ENCODE measurements at places on chromosomes 1 and 21.

DNA sequence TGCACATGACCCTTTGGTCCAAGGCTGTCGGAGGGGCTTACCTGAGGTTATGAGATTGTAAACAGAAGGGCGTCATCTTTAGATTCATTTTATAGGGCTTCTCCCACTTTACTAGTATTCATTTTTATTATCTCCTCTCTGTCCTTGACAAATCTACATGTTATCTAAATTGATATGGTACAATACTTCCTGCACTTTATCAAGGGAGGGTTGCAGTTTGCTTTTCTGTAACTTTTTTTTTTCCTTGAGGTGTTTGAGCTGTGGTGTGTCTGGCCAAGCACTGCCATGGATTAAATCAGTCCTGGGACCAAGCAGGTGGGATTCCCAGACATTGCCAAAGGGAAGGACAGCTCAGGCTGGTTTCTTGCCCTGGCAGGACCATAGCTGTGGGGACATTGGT is 32.0 kb upstream of the B3GALT5 start:
- no peak for DNase-seq

- no peak for DNase-seq
Measured at GRCh38 chr1:18556364-18556763, 74.3 kb upstream of the PAX7 start.

DNA sequence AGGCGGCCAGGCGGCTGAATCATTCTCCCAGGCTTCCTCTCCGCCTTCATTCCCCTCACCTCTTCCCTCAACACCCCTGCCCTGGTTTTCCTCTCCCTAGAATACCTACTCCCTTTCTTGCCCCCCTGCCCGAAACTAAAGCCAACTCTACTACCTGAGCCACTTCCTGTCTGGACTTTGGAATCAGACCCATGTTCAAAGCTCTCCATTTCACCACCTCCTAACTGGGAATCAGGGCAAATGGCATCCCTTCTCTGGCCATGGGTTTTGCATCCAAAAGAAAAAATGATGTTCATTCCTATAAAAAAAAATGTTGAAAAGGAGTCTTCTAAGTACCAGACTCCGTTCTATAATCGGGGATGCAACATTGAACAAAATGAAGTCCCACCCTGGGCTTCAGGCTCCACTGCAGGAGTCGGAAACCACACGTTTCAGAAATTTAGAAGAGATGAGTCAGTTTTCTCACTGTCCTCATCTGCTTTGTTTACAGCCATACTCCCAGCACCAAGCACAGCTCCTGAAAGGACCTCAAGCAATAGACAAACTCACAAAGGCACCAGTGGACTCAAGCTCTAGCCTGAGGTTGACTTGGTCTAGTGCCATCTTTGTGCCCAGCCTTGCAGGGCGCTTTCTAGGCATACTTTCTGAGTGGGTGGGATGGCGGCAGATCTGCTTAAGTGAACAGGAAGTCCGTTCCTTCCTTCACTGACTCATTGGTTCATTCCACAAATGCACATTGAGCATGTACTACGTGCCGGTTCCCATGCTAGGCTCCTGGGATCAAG is 176.2 kb downstream of the IGSF21 start:
- DNase-seq, result no peak

GRCh38 chr1:22769932-22770331 is 59.3 kb downstream of the EPHB2 start:
- DNase-seq, result no peak

DNA sequence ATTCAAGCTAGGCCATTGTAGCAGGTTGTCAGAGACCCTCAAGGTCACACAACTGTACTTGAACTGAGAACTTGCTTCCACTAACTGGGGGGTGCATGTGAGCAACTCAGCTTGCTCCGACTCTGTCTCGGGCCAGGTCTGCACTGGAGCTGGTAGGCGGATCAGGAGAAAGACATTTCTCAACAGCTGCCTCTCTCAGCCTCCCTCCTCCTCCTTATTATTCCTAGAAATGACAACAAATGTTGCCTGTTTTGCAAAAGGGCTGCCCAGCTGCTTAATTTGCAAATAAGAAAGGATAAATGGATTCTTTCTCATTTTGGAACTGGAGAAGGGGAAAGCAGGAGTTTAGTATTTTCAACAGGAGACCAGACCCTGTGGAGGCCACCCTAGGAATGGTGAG is 140.5 kb downstream of the RHOU start:
- DNase-seq, result no peak

GRCh38 chr1:58791106-58791505 is 7.3 kb upstream of the JUN start:
- DNase-seq, result no peak

- DNase-seq, result no peak
Measured at GRCh38 chr1:29650476-29650875, 414.2 kb downstream of the PTPRU start.

DNA sequence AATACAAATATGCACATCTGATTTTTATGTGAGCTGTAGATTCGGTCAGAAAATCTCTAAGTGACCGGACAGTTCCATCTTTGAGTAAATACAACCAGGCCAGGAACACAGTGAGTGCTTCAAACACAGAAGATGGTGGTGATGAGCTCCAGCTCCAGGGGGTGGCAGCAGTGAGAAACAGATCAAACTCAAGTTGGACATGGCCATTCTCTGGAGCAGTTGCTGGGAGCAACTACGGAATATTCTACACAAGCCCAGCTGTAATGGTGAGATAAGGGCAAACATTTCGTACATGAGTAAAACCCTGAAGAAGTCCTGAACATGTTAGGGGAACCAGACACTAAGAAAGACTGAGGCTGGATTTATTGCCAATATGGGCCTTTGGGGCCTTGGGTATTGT is 100.7 kb downstream of the BARHL2 start:
- no peak for DNase-seq

- no peak for DNase-seq
Measured at GRCh38 chr21:15152591-15152990, 87.8 kb upstream of the NRIP1 start.

DNA sequence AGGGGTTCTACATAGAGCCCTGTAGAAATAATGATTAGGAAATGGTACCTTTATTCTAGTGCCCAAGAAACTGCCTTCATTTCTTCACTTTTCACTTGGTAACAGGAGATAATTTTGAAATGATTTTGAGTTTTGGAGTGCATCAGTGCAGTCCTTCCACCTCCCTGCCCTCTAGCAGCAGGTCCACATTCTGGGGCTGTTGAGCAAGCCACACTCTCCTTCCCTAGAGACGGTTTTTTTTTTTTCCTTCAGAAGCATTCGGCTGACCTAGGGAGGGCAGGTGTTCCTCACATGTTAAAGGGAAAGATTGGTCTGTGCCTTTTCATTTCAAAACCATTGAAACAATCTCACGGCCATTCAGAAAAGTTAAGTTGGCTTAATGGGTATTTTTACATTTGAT is 39.8 kb downstream of the SLC37A1 start:
- no peak for DNase-seq

GRCh38 chr1:64754173-64754572 is 9.3 kb downstream of the RAVER2 start:
- no peak for DNase-seq

DNA sequence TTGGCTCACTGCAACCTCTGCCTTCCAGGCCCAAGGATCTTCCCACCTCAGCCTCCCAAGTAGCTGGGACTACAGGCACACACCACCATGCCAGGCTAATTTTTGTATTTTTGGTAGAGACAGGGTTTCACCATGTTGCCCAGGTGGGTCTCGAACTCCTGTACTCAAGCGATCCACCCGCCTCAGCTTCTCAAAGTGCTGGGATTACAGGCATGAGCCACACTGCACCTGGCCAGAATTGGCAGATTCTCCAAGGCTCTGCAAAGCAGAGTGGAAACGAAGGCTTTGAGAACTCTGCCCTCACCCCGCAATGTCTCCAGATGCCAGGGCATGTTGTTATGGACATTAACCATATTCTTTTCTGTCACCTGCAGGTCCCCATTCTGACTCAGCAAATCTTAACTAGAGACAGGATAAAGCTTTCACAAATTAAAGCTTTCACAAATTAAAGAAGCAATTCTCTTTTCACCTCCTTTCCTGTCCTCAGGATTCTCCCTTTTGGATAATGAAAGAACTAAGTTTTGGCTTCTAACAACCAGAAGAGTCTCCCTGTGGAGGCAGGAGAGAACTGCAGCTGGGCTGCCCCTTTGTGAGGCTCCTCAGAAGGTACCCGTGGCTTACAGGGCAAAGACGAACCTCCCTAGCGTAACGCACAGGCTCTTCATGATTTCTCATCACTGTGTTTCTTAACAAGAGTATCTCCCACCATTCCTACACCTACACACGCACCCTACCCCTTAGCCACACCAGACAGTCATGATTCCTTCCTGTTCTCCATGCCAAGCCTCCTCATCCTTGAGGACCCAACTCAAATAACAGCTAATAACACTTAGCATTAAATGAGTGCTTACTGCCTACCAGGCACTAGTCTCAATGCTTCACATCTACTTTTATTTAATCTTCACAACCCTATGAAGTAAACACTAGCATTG is 29.8 kb downstream of the GPA33 start:
- DNase-seq, result no peak

- DNase-seq, result no peak
Measured at GRCh38 chr1:113129529-113130185, 56.7 kb downstream of the LRIG2 start.

GRCh38 chr1:153465811-153466636 is 5.6 kb upstream of the S100A7 start:
- DNase-seq, result peak; percentile 41

- no peak for DNase-seq
Measured at GRCh38 chr1:227666286-227666685, 68.8 kb downstream of the JMJD4 start.

- no peak for DNase-seq
Measured at GRCh38 chr1:208160259-208160819, 83.8 kb downstream of the PLXNA2 start.

DNA sequence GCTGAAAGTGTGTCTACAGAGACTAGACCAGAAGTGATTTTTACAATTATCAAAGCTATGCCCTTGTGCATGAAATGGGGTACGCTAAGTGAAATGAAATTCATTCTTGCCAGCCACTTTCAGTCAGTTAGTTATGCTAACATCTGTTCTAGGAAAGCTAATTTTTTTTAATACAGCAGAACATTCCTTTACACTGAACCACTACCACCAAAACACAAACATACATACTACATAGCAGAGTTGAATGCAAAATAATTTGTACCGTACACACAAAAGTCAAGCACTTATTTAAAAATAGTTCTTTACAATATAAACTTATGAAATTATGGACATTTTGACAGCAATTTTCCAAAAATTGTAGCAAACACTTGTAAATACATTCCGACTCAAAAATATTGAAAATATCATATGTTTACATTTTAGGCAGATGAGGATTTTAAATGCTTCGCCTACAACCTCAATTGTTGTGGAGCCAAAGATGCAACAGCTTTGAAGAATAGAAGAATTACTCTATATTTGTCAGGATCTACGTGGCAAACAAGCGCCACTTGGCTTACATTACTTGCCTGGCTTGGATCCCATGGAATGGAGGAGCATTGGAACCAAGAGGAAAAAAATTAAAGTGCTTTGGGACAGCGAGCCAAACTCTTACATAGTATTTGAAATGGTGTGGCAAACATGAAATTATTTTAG is 30.6 kb downstream of the WLS start:
- DNase-seq, result no peak

GRCh38 chr1:85200463-85201339 is at the start of gene SYDE2:
SYDE2 (minus strand) TSS chr1:85201016; CDS start chr1:85200996, 20 bp downstream.
- DNase-seq, result peak; percentile 51

DNA sequence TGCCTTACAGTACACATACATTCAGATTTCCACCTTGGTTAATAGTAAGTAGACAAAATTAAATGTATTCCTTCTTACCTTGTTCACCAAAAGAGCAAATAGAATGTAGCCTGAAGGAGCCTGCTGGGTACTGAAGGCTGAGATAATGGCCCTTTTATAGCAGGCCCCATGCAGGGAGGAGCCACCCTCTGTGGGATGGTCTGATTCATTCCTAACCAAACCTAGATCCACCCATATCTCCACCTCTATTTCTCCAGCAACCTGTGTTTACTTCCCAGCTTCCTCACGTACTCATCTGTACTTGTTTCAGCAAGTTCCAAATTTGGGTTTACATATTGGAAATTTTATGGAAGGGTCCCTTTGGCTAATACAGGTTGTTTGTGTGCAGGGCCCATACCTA is at the start of gene FLG:
FLG (minus strand) TSS at position 129 of the 400 bp plus-strand sequence. CDS start 9,783 bp downstream, outside the sequence.
- DNase-seq, result no peak

- DNase-seq, result no peak
Measured at GRCh38 chr1:114274621-114275317, 121.1 kb upstream of the SYT6 start.

DNA sequence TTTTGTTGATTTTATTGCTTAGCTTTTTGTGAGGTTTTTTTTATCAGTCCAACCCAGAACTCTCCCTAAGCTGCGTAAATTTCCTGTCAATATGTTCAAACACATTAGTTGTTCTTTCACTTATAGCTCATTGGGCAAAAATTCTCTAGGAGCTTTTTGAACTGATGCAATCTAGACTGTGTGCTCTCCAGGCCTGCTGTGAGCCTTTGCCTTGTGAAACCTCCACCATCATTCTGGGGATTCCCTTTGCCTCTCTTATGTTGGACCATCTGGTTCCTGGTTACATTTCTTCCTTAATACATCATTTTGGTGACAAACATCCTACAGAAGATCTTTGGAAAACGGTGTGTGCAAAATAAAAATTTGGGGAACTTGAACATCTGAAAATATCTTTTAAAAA is 247.2 kb downstream of the LRRC7 start:
- DNase-seq, result no peak

DNA sequence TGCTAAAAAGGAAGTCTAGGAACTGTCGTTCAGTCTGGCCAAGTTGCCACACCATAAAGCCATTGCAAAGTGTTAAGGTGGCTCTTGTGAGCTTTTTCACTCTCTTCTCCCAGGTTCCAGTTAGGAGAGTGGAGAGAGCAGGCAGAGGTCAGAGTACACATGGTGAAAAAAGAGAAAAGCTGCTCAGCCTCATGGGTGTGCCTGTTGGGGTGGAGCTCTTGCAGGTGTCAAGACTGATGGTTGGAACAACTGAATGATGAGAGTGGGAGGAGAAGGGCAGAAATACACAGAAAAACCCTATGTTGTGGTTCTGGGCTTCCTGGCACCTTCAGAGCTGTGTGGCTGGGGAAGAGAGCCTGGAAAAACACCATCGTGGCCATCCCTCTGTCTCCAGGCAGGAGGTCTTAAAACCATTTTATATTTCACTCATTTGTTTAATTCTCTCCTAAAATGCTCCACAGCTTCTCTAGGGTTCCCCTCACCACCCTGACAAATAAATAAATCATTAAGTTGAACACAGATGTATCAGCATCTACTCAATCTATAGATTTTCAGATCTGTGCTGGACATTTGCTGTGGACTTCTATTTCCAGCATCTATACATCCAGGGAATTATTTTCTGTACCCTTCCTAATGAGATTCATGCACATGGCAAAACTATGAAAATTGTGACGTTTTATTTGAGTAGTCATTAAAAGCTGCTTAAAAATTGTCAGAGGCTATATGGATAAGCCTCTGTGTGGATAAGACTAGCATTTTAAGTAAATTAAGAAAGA is 17.5 kb downstream of the UBASH3A start:
- no peak for DNase-seq
